ENCODE measurements at places on chromosomes 1 and 21.

DNA sequence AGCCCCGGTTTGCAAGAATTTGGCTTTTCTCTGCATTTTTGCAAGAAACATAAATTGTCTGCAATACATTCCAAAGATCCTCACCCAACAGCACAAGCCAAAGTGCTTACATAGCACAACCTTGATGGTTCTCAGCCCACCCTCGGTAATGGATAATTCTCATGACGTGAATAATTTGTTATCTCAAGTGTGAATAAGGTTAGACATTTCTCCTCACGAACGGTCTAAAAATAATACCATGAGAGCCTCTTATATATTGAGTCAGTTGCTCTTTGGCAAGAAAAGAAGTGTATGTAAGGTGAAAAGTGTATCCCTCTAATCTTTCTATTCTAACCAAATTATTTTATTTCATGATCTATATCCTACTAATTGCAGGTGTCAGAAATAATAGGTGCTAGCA, 33.3 kb downstream of the KRTAP19-8 start:
- no peak for DNase-seq

DNA sequence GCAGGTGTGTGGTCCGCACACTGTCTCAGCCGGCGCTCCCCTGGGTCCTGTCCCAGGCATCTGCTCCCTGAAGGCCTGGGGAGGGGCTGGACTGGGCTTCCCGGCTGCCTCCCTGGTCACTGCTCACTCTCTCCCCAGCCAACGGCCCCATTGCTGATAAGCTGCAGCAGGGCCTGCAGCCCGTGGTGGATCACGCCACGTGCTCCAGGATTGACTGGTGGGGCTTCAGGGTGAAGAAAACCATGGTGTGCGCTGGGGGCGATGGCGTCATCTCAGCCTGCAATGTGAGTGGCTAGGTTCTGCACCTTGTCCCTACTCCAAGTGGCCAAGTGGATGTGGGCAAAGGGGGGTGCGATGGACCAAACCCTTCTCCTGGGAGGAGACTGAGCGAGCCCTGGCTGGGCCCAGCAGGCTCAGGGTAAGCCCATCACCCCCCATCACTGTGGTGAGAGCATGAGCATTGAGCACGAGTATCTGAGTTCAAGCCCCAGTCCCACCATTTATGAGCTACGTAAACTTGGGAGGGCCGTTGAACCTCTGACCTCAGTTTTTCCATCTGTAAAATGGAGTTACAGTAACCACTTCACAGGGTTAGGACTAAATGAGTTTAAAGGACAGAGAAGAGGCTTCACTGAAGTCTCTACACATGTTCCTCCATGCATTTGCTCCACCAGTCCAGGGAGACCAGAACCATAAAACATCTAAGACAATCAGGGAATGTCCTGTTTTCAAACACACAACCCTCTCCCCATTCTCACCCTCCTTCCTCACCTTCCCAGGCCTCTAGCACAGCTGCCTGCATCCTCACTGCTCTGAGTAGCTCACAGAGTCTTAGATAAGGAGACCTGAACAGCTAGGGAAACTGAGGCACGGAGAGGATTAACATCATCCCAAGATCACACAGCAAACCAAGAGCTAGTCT, 6.5 kb downstream of the CTRC start:
- DNase-seq = no peak

DNA sequence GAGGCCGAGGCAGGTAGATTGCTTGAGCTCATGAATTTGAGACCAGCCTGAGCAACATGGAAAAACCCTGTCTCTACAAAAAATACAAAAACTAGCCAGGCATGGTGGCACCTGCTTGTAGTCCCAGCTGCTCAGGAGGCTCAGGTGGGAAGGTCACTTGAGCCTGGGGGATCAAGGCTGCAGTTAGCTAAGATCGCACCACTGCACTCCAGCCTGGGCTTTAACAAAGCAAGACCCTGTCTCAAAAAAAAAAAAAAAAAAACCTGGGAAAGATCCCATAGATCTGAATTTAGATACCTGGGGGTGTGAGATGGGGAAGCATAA, 32.9 kb downstream of the NIBAN1 start:
- no peak for DNase-seq

DNA sequence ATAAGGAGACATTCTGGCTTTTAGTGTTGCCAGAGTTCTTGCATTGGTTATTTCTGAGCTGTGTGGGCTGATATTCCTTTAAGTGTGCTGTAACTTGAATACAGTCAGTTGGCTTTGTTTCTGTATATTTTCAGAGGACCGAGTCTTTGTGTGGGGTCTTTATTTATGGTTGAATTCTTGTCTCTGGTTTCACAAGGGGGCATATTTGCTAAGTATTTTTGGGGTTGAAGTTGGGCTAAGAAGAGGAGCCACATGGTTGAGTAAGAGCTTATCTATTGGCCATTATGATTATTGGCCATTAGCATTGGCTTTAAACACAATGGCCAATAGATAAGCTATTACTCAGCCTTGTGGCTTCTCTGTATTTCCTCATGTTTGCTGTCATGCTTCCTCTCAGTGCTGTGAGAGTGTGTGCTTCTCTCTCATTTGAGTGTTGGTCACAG, 26.3 kb upstream of the PTGFR start:
- DNase-seq = no peak

GRCh38 chr1:60170709-60171108, 97.1 kb upstream of the C1orf87 start:
- no peak for DNase-seq

- no peak for DNase-seq
These were observed 631.9 kb upstream of the ADGRL4 start for GRCh38 chr1:79638382-79638781.

DNA sequence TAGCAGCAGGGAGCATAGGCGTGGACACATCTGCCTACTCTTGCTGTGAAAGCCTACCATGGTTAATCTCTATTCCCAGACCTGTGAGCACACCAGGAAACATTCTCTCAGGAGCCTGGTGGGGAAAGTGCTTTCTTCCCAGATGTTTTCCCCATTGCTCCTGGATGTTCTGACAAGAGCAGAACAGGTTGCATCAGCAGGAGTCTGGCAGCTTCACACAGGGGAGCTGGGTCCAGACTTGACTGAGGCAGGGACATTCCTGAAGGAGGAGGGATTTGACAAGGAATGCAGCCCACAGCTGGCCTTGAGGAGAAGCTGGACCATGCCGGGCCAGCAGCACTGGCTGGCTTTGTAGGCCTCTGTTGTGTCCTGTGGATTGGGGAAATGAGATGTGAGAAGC, 21.0 kb upstream of the ARTN start:
- peak; percentile 56 for DNase-seq

DNA sequence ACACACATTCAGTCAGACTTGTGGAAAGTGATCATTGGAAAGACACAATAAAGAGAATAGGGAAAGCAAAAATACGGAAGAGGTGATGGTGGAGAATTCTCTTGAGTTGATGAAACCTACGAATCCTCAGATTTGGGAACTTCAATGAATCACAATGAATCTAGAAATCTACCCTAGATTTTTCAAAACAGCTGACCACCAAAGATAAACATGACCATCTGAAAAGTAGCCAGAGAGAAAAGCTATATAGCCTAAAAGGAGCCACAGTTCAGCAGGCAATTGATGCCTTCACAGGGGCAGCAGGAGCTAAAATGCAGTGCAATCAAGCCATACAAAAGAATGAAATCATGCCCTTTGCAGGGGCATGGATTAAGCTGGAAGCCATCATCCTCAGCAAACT, 170.6 kb upstream of the RUNX1 start:
- DNase-seq = no peak

GRCh38 chr1:27451343-27451742, 38.6 kb downstream of the WASF2 start:
- no peak for DNase-seq

- no peak for DNase-seq
These were observed 56.9 kb downstream of the EIF2B3 start for GRCh38 chr1:44929531-44929930.

- no peak for DNase-seq
These were observed 13.6 kb downstream of the FMO5 start for GRCh38 chr1:147211577-147211976.

DNA sequence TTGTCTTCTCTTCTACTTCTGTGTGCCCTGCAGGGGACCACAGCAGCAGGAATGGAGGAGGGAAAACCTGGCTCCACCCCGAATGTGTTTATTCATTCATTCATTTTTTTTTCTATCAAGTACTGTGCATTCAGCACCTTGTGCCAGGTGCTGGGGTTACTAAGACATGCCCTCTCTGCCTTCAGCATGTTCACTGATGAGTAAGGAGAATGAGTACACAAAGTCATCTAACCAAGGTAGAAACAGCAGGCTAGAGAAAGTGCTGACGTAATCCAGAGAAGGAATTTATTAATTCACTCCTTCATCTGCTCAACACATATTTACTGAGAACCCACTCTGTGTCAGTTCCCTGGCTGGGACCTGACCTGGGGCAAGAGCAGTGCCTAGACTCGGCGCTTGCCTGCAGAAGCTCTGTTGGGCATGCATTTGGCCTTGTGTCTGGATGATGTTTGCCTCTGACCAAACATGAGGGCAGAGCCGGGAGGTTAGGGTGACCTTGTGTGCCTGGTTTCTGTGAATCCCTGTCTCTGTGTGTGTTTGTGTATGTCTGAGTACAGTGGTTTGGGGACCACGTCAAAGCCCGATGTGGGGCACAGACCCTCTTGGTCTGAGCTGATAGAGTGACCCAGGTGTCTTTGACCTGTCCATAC, 3.3 kb upstream of the MYOG start:
- no peak for DNase-seq

DNA sequence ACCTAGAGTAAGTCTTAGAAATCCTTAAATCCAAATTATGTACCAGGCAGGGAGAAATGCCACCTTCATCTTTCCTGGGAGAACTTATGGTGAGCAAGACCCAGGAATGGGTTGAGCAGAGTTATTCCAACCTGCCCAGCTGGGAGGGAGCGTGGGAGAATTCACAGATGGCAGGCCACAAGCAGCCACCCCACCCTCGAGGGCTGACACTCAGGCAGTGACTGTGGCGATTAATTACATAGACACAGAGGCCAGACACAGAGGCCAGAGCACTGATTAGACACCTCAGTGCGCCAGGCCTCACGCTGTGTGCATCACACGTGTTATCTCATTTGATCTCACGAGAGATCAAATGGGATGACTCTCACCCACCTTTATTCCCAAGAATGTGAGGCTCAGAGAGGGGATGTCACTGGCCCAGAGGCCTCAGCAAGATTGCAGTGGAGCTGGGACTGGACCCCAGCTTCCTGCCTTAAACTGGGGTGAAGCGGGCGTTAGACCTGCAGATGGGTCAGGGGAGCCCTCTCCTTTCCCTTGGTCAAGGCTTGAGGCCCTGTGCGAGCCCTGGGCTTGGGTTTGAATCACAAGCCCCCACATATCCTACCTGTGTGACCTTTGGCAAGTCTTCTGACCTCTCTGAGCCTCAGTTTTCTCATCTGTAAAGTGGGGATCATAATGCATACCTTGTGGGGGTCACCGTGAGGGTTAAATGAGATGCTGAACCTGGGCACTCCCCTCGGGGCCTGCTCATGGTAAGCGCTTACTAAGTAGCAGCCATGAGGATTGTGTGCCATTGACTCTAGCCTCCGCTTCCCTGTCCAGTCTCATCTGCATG, 28.8 kb upstream of the PADI4 start:
- DNase-seq = no peak

- DNase-seq = no peak
These were observed 107.6 kb upstream of the IPO9 start for GRCh38 chr1:201721082-201722049.

DNA sequence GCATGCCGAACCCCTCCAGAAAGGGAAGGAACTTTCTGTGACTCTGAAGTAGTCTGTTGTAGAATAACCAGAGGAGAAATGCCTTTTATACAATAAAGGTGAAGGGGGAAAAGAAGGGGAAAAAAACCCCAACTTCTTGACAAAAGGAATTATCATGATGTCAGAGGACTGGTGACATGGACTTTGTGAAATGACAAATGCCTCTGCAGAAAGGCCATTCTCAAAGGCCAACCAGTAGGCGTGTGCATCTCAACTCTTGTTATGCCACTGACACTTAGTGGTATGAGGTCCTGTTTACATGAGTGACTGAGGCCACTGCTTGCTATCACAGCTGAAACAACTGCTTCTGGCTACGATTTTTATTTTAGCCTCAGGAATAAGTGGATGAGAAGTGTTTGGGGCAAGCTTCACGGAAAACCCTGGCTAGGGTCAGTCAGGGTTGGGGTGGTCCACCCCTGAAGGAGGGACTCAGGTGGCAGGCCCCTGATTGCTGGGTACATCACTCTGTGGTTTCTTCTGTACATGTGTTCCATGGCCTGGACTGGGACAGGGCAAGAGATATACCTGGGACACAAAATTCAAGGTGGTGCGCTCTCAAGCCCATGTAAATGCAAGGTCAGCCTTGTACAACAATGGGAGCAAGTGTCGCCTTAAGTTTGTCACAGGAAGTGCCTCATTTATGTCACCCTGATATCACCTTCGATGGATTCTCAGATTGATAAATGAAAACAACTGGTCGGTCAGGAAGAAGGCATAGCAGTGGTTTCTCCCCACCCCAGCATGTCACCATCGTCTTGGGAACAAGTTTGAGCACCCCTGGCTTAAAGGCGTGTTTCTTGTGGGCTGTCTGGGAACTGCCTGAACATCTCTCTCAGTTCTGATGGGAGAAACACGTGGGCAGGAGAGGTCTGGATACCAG, 12.4 kb downstream of the RUNX1 start:
- DNase-seq = no peak

DNA sequence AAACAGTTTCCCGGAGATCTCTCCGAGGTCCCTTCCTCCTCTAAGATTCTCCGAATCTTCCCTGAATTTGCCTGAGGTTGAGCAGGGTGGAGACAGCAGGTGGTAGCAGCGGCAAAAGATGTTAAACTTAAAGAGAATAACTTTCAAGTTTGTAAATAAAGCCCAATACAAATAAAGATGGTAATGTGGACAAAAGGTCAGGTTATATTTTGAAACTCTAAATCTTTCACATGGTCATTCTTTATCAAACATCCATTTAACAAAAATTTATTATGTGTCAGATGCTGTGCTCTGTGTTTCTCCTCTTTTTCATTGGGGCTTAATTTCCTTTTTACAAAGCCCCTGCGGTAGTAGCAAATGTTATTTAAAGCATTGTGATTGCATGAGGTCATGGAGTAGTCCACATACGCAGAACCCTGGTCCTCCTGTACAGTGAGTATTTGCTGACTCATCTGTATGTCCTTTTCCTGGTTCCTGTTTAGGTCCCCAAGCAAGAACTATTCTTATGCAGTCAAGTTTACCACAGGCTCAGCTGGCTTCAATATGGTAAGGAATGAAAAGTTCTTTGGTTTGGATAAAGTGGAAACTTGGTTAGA, 119.2 kb downstream of the ITSN1 start:
- DNase-seq = peak; percentile 83

DNA sequence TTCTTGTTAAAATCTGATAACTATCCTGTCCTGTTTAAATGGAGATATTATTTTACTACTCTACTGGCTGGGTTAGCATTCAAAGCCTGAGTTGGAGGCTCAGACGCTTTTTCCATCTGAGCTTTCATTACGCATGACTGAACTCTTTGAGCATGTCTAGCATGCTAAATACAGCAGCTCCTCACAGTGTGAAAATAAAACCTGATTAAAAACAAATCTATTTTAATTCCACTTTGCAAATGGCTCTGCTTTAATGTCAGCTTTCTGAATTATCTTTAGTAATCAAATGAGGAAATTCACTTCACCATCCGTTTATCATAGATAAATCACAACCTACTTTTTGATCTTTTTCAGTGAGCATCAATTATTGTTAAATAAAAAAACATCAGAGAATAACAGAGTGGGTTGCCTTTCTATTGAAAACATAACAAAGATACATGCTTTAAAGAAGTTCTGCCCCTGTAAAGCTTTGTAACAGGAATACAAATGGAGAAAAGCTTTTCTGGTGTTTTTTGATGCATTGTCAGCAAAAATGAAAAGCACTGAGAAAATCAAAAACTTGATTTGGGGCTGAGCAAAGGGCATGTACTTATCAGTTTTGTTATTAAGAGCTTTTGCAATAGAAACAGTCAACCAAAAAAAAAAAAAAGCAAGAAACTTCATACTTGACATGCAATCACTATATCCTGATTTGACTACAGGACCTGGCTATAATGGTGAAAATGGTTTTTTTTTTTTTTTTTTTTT, 3.5 kb upstream of the SPEN start:
- DNase-seq = no peak
